HS-5 (cell line): ENCODE measurements at places on chromosomes 12 and 14.

DNA sequence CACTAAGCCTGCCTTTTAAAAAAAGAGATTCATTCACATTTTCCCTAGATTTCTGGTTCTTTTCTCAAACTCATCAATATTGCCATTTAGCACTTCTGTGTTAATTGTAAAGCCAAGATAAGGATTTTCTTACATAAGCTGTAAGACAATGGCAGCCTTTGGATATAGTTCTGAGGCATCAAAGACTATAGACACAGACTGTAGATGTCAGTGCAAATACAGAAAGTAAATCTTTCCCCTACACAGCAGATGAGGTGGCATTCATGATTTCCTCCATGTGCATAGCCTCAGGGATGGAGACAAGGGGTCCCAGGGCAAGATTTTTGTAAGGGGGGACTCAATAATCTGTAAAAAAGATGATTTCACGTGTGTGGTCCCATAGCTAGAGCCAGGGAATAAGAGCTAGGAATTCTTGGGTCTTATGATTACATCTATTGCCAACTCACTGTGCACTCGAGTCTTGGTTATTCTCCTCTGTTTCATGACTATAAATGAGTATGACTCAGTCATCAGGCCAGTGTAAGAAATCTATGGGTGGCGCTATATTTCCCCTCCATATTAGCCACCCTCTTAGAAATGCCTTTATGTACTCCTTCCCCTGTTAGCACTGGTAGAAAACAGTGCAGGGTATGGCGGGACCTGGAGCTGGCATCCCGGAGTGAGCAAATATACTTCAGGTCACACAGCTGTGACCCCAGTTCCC, 207.5 kb downstream of the EXOC5 start:
- no peak for DNase-seq

DNA sequence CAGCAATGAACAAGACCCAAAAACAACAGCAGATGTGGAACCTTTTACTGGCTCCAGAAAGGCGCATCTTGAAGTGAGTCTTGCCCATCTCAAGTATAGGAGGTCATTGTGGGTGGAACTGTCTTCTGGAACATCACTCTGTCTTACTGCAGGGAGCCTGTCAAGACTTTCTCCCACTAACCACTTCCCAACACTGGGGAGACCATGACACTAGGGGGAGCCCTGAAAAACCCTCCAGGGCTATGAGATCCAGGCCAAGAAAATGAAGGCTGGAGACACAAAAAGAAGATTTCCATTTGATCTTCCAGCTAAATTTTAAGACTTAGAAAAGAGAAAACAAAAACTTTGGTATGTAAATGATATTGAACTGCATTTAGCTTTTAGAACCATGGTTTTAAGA, 13.5 kb upstream of the ATG14 start:
- DNase-seq = no peak

- DNase-seq = no peak
These were observed 5.0 kb downstream of the CARMIL3 start for GRCh38 chr14:24056800-24057184.

- no peak for DNase-seq
These were observed 74.9 kb downstream of the ALG10 start for GRCh38 chr12:34097213-34097612.
